ENCODE measurements at places on chromosomes 6 and 20.

DNA sequence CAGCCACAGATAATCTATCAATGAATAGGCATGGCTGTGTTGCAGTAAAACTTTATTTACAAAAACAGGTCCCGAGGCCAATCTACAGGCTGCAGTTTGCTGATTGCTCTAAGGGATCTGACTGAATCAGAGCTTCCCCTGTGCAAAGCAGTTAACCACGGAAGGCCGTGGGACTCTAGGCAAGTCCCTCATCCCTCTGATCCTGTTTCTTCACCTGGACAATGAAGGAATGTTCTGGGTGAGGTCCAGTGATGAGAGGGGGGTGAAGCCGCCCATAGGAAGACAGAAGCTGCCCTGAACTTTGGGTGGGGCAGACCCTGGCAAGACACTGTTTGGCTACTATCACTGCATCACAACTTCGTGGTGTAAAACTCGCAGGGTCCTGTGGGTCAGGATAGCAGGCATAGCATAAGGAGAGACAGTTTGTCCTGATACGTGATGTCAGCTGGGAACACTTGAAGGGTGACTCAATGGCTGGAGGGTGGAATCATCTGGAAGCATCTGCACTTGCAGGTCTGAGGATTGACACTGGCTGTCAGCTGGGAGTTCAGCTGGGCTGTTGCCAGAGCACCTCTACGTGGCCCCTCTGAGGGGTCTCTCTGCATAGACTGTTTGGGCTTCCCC, 33.3 kb upstream of the TGM2 start:
- DNase-seq, result no peak

DNA sequence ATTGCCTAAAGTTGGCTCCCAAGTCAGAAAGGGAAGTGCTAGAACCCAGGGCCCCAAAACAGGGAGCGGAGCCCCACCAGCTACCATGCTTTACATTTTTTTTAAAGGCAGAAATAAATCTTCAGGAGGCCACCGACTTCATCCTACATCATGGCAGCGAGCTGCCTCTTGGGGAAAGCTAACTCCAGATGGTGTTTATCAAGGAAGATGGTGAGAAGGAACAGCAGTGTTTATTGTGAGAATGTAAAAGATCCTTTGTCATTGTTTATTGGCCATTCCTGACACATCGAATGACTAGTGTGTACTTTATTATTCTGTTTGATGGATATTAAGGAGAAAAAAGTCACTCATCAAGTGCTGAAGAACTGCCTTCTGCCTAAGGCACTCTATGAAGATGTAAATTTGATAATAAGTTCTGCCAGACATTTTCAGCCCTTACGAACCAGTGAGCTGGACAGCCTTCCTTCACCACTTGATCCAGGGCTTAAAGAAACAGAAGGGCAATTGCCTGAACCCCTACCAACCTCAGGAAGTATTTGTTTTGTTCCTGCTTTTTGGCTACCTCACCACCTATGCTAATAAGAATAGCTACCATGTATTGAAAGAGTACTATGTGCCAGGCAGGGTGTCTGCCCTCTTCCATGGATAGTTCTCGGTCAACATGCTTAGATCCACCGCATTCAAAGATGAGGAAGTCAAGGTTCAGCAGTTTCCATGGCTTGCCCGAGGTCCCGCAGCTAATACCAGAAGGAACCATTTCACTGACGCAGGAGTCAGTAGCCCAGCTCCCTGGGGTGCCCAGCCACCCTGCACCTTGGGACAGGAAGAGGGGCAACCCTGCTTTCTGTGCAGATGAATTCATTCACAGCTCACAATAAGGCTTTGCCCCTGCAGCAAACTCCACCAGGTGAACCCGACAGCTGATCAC, 194.7 kb upstream of the RREB1 start:
- no peak for DNase-seq

DNA sequence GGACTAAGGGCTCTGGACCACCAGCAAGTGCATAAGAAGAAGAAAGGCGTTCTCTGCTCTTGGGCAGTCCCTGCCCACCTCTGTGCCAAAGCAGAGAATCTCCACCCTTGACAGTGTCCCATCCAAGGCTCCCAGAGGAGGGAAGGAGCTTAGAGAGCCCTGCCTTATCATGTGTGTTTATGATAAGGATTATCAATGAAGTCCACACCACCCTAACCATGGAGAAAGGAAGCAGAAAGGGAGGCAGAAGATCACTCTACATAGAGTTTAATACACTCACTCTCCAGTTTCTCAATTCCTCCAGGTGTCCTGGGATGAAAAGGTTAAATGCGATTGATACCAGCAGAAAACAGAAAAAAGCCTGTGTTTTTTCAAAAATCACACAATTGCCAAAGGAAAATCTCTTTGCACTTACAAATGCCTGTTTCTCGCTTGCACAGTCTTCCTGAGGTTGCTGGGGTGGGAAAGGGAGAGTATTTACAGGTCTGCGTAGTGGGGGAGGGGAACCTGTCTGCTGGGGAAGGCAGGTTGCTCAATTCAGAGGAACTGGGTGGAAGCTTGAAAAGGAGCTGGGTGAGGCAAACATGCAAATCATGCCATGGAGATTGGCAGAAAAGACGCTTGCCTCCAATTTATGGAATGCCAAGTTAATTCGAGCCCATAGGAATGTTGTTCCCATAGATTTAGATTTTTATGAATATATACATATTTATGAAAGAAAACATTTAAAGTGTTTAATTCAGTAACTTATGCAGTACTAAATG, 104.0 kb downstream of the EYA2 start:
- no peak for DNase-seq

- no peak for DNase-seq
These were observed 70.0 kb downstream of the CNKSR3 start for GRCh38 chr6:154440422-154441043.

GRCh38 chr6:5462856-5463255, 201.5 kb downstream of the FARS2 start:
- DNase-seq, result no peak

- DNase-seq, result no peak
These were observed 171.4 kb downstream of the DTNBP1 start for GRCh38 chr6:15491255-15491985.

DNA sequence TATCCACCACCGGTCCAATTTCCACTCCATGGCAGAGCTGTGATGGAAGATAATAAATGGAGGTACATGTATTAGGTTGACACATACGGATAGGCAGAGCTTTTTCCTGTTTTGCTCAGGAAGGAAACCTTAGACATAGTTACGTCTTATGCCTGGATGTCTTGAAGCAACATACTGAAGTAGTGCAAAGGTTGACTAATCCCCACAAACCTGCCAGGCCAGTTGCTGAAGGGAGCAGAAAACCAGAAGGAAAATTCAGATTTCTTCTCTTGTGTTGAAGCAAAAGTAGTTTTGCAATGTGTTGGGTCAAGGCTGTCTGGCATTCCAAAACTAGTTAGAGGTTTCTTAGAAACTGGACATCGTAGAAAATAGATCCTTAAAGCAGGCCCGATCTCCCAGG, 68.7 kb downstream of the PHACTR1 start:
- DNase-seq, result no peak

DNA sequence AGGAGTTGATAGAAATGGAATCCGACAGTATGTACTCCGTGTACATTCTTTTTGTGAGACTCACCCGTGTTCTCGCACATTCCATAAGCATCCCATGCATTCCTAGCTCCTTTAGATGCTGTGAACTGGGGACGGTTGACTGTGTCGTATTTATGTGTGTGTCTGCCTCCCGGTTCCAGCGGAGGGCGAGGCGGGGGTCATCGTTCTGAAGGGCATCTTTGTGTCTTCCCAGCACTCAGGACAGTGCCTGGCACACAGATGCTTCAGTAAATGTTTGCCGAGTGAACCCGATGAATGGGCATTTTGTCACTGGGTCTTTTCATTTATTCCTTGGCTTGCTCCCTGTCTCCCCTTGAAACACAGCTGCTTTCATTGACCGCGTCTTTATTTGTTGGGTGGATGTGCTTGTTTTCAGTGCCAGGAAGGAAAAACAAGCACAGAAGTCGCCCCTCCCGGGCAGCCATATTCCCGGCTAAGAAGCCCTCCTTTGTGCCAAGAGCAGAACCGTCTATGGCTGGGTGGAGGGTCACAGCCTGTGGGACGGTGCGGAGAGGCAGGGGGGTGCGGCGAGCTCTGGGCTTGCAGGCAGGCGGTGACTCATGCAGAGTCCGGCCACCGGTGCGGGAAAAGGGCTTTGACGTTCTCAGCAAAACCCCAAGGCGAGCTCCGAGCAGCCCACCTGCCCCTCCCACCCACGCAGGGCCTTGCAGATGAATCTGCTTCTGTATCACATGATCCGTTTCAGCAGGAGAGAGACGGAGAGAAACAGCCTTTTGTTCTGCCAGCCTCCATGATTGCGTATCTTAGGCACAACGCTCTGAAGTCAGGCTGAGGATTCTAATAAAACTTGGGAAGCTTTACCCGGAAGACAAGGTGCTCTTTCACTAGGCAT, 11.2 kb upstream of the PSMG4 start:
- no peak for DNase-seq

DNA sequence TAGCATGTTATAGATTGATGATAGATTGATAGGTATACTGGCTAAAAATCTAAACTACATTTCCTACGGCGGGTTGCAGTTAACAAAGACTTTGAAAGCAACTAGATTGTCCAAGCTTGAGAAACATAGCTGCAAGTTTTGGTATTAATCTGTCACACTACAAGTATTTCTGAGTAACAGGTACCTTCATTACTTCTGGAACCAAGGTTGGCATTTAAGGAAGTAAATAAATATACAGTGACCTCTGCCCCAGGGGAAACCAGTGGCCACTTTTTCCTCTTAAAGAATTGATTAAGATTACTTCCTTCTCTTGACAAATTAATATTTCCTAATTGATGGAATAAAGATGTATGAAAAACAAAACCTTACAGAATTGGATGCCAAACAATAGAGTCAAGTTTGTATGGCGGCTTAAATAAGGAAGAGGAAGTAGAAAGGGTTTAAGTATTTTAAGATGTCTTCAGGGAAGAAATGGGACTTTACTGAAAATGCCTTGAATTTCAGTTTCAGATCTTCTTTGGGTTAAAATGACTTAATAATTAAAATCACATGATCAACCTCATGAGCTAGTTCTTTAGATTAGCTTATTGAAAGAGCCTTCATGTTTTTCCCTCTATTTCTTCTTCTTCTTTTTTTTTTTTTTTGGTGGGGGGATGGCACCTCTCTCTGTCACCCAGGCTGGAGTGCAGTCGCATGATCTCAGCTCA, 132.8 kb downstream of the DOK5 start:
- DNase-seq, result no peak

GRCh38 chr6:167013067-167013466, 13.9 kb downstream of the CEP43 start:
- no peak for DNase-seq

GRCh38 chr20:23094213-23094896, 8.2 kb upstream of the CD93 start:
- no peak for DNase-seq

DNA sequence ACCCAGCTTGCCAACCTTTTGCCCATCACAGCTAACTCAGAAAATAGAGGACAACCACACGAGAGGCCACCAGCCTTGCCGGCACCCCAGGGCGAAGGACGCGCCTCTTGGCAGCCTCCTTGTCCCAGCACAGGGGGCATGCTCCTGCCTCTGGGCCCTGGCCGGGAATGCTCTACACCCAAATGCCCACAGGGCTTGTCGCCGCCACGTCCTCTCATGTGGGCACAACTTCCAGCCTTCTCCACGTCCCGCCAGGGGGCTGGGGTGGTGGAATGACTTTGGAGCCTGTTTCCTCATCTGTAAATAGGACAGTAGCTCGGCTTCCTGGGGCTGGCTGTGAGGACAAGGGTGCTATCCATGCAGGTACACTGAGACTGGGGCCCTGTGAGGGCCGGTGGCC, 152.4 kb upstream of the MLN start:
- DNase-seq, result no peak

DNA sequence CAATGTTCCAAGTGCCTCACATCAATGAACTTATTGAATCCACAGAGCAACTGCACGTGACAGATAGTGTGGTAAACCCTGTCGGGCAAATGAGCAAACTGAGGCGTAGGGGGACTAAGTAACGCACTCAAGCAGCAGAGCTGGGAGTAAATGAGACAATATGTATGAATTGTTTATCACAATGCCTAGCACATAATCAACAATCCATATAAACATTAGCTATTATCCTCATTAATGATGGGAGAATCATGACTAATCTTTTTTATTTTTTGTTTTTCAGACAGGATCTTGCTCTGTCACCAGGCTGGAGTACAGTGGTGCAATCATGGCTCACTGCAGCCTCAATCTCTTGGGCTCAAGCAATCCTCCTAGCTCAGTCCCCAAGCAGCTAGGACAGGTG, 43.9 kb upstream of the B4GALT5 start:
- DNase-seq, result no peak

- no peak for DNase-seq
These were observed 10.8 kb downstream of the NTSR1 start for GRCh38 chr20:62719250-62719935.

DNA sequence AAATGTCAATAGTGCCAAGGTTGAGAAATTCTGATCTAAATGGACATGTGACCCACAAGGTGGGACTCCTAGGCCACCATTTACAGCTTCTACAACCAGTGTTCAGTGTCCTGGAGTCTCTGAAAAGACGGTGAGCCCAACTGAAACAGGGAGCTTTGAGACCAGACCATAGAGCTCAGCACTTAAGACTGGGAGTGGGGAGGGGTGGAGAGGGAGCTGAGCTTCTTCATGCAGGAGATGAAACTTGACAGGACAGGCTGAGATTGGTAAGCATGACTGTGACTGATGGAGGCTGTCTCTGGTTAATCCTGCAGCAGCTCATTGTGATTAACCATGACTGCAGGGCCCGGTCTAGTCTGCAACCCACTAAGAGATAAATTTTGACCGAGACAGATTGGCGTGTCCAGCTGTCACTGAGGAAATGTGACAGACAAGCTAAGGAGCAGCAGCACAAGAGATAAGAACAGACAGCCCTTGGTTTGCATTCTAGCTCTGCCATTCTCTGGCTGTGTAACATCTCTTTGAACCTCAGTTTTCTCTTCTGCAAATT, 1.4 kb upstream of the AAR2 start:
- DNase-seq, result no peak

- no peak for DNase-seq
These were observed 34.7 kb downstream of the GHRH start for GRCh38 chr20:37226889-37227288.

DNA sequence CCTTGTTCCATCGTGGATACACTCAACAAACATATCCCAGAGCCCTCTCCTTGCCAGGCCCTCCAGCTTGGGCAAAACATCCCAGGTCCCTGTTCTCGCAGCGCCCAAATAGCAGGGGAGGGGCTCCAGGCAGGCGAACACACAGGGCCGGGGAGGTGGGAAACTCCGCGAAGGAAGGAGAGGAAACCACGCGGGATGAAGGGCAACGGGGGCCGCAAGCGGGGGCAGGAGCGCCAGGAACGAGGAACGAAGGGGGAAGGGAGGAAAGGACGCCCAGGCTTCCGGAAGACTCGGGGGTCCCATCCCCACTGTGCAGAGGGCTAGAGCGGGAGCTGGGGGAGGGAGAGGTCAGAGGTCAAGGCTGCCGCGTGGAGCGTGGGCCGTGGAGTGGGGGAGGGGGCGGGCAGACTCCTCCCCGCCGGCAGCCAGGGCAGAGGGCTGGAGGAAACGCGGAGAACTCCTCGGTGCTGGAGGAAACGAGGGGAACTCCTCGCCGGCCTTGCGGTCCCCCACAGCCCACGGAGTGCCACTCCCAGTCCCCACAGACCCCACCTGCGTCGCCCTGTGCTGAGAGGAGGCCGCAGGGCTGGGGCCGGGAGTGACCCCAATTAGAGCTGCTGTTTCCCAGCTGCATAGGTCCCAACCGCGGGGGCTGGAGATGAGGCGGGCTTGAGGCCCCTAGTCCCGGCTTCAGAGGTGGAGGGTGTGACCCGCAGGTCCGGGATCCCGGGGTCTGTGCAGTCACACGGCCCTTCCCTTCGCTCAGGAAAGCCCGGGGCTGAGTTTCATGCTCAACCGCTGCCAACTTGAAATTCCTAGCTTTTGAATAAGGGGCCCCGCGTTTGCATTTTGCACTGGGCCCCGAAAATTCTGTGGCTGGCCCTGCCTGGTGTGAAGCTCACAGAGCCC, 1.2 kb upstream of the RBM38 start:
- DNase-seq, result no peak

All from HS-5 (cell line).